Thoracic aorta (tissue), 2 donors: ENCODE measurements at places on chromosomes 1 and 21. TPM values are rescaled to one million over a fixed set of nuclear protein-coding genes. Genes with fewer than 3 reads are reported as not detected.

GRCh38 chr1:222462601-222463000 is 85.3 kb downstream of the HHIPL2 start:
- no peak for DNase-seq

Gene F13B
- not detected for total RNA-seq

GRCh38 chr1:36144413-36144812 is 4.9 kb downstream of the TRAPPC3 start:
- DNase-seq, result no peak

GRCh38 chr1:221302357-221302756 is 423.1 kb downstream of the HLX start:
- DNase-seq, result no peak

Gene SELP
- 9.3 TPM for total RNA-seq

DNA sequence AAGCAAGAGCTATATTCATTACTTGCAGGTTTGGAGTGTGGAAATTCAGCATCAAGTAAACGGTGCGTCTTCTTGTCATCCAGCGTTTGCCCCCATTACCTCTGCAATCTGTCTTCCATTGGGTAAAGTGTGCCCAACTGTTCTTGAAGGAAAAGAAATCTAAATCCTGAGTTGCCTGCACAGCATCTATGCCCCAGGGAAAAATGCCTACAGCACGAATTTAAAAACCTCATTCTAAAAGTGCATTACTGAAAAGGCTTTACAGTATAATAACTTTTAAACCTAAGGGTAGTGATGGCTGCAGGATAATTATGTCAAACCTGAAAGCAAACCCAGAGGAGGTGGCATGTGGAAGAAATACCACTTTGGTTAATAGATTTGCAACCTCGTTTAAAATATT is 37.2 kb downstream of the KCNK1 start:
- no peak for DNase-seq
